ENCODE measurements at places on chromosomes 5 and 9.

GRCh38 chr5:127029581-127030258 is 638 bp downstream of the MARCHF3 start:
- DNase-seq, result peak; percentile 65

- no peak for DNase-seq
Observed at GRCh38 chr5:107025712-107026497, 644.8 kb downstream of the EFNA5 start.

DNA sequence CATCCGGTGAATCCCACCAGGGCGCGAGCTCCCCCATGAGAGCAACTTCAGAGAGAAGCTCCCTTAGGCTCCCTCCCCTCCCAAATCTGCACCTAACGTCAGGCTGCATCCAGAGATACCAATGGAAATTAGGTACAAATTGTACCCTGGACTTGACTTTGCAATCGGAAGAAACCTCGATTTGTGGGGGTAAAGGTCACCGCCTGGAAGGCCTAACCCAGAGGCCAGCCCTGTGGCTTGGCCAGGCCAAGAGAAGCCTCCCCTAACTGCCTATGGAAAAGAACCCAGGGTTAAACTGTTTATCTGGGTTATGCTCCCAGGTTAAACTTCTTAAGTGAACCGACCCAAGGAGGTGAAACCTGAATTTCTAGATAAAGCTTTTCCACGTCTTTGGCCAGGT is 80.4 kb downstream of the GTF3C4 start:
- no peak for DNase-seq

DNA sequence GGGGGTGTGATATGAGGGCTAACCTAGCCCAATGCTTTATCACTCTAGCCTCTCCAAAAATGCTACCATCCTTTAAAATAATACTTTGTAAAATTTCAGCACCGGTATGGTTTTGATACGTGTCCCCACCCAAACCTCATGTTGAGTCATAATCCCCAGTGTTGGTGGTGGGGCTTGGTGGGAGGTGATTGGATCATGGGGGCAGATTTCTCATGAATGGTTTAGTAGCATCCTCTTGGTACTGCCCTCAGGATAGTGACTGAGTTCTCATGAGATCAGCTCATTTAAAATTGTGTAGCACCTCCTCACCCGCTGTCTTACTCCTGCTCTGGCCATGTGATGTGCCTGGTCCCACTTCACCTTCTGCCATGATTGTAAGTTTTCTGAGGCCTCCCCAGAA is 35.0 kb upstream of the ANKH start:
- no peak for DNase-seq

DNA sequence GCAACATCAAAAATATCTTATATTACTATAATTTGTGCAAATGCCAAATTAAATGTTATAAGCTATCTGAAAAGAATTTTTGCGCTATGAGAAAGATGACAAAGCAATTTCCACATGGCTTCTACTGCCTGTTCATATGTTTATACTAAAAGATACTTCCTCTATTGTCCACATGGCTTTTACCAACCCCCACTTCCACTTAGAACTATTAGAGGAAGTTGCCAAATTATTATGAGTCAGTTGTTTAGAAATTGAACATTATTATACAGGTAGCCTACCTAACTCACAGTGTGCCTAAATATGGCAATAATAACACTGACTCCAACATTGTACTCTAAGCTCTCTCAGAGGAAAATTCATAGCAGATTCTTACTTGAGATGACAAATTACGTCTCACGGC is 37.6 kb upstream of the SLC27A6 start:
- no peak for DNase-seq

- peak; percentile 6 for DNase-seq
Observed at GRCh38 chr5:6950860-6951259, 237.6 kb downstream of the TENT4A start.

DNA sequence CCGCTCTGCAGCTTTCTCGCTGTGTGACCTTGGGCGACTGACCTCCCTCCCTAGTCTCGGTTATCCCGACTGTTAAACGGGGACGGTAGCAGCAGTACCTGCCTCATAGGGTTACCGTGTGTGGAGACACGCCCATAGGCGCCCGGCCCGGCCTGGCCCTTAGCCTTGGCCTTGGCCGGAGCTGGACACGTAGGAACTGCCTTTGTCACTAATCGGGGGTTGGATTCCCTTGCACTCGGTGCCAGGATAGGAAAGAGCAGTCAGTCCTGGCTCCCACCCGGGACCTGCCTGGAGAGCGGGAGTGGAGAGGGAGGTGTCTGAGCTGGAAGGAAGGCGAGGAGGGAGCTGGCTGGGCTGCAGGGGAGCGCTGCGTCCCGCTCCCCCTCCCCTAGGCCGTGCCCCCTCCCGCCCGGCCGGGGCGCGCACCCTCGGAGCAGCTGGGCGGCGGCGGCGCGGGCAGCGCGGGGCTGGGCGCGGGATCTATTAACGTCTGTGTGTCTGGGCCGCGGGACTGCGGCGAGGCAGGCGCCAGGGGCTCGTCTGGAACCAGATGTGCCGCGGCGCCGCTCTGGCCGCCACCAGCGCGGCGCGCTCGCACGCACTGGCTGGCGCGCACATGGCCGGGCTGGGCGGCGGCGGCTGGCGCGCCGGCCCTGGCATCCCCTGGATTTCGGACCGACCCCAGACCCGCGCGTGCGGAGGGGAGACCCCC is 31.7 kb downstream of the PRRX2 start:
- no peak for DNase-seq

DNA sequence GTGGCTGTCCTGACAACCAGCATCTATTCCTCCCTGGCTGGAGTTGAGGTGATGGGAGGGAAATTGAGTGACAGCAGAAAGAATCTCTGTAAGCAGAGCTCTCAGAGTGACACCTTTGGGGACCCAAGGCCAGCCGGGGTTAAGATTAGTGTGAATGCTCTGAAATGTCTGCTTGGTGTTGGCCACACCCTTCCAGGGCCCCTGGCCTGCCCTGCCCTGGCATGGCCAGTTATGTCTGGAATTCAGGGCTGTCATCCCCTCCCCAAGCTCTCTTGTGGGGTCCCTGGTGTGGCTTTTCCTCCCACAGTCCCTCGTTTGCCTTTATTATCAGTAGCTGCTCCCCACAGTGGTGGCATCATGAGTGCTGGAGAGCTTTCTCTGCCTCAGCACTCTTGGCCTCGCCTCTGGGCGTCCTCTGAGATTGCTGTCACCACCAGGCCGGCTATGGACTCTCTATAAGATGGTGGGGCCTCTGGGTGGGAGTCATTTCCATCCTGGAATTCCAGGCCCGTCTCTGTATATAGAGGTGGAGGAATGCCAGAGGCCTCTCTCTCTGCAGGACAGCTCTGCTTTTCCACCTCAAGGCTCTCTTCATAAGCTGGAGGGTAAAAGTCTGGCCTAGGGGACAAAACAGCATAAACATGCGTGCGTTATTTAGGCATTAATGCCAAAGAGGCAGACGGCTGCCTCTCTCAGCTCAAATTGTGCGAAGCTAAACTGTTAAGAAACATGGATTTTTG is 3.6 kb downstream of the TMEM252 start:
- no peak for DNase-seq

GRCh38 chr5:33034777-33035176 is 323.7 kb downstream of the NPR3 start:
- DNase-seq, result no peak

DNA sequence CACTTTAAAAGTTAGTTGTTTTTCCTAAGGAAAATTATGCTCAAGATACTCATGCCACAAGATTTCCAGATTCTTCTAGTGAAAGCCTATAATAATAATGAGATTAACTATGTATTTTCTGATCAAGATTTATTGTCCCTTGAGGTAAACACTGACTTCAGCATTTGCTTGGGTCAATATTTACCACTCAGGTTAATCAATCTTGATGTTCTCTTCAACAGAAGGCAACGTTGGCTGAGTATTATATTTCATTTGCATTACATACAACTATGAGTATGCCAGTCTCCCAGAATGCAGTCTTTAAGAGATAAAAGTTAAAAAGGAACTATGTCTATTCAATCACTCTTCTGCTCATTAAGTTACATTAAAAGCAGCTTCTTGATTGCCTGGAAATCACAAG is 115.6 kb downstream of the GPR21 start:
- no peak for DNase-seq

- peak; percentile 58 for DNase-seq
Observed at GRCh38 chr5:96997265-96997859, 61.5 kb downstream of the LNPEP start.

DNA sequence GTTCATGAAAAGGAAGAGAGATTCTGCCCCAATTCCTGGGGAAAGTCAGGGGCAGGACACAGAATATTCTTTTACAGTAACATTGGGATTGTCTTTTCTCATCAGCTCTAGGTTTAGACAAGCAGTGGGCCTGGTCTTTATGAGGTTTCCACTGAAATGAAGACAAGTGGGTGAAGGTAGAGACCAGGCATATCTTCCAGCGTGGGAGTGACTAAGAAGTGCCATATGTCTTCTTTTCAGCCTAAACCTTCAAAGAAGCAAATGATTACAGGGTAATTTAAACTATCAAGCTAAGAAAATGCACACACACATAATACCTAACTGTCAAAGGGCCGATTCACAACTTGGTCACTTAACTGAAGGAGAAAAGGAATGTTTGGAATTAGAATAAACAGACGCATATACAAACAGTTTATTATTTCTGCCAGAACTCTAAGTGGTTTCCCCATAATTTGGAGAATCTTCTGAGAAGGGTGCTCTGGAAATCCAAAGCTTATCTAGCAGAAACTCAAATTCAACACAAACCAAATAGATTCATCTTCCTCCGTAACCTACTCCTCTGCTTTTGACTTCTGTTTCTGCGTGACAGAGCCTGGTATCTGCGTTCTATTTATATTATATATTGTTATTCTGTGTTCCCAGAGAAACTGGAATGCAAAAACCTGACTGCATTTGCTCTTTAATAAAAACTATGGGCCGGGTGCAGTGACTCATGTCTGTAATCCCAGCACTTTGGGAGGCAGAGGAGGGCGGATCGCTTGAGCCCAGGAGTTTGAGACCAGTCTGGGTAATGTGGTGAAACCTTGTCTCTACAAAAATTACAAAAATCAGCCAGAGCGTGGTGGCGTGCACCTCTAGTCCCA is 22.0 kb upstream of the TEK start:
- DNase-seq, result no peak

DNA sequence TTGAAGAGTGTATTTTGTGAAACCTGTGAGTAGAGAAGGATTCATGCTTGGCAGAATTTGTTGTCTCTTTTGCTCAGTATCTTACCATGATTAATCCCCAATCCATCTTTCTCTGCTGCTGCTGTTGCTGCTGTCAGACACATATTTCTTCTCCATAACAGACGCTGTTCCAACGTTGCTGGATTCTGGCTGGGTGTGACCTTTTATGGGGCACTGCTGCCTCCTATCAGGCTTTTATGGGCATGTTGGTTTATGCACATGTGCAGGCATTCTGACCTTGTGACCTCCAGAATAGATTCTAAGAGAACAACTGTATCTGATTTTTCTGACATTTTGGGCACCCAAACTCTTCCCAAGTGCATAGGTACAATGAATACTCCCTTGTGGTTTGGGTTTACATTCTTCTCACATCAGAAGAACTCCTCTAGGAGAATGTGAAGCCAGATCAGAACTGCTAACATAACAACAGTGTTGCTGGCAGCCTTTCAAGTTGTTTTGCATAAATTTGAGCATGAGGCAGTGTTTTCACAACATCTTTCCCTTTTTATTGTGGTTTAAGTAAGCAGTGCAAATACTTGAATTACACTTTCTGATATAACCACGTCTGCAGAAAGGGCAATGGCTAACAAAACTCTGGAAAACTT is 9.2 kb upstream of the ISL1 start:
- DNase-seq, result no peak

Measured in cerebellar cortex (tissue), 1 donor.